ENCODE measurements at places on chromosomes 5 and 9.

DNA sequence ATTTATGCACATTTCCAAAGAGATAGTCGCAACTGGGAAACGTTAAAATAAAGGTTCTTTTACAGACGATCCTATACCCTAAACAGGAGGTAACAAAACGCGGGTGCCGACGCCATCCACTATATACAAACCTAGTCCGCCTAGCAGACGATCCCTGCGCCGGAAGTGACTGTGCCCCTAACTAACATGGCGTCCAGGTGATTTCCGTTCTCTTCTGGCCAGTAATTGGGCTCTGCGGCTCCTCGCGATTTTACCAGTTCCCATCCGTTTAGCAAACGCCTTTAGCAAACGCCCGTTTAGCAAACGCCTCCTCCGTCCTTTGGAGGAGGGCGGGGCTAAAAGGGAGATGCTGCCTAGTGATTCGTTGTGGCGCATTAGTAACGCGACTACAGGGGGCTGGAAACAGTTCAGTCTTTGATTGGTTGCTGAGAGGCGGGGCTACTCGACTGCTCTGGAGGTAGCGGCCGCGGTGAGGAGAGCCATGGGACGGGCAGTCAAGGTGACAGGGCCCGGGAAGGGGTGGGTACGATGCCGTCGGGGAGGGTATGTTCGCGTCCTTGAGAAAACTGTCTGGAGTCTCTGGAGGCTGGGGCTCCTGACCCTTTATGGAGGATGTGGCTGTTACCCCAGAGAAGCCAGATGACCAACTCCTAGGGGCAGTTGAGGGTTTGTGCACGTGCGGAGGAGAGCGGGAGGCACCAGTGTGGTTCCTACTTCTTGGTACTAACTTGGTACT is at the start of gene LYRM7:
TSS of gene LYRM7 (plus strand) at position 405 of the 736 bp plus-strand sequence. CDS start at position 482, 77 bp downstream.
- DNase-seq, result peak; percentile 94

GRCh38 chr9:32596096-32596865 is 23.3 kb upstream of the NDUFB6 start:
- DNase-seq, result no peak

DNA sequence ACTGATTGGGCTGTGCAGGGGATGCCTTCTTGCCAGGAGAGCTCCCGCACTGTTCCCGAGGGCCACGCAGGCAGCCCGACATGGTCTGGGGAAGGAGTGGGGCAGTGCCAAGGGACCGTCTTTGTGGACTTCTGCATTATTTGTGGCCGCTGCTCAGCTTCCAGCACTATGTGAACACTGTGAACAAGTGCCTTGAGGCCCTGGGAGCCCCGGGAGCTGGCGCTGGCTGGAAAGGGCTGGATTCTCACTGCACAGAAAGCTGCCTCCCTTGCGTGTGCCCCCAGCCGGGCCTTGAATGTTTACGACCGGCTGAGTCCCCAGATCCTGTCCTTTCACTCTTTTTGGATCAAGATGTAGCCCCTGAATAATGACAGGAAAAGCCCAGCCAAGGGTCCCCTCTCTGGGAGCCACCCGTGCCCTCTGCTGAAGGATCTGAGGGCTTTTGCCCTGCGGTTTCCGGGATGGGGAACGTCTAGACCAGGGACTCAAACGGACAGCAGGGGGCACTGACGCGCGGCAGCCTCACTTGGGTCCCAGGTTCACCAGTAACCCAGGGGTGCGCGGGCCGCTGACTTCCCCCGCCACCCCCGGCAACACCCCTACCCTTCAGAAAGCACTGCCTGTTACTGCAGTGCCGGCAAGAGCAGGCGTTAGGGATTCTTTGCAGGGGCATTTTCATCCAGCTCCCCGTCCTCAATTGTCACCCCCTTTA is 98.9 kb upstream of the FCN2 start:
- DNase-seq, result peak; percentile 27

DNA sequence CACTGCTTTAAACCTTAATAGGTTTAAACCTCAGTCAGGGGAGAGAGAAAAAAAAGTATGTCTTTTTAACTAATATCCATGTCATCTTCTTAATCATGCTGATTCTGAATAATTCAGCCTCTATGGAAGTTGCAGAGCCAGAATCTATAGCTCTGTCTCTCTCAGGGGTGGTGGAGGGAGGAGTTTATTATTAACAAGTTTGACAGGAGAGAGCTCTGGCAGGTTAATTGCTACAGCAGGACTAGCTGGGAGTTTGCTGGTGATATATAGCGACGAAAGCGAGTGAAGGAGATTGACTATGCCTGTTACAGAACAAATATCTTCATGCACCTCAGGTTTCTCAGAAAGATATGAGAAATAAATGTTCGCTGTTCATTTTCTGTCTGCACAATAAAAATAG is 586.4 kb downstream of the TLE4 start:
- DNase-seq, result no peak

DNA sequence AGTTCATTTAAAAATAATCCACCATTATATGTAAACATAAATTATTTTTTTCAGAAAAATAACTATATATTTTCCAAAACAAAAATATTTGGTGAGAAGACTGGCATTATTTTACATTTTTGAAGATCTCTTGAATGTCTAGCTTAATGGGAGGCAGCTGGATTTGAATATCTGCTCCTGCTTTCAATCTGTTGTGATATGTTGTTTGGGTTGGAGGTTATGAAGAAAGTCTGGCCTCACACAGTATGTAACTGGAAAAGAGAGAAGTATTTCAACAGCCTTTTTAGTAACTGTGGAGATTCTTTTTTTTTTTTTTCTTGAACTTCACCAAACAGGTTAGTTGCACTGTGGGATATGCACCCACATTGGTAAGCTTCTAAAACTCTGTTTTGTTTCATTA is 84.7 kb upstream of the SLIT3 start:
- no peak for DNase-seq

GRCh38 chr9:105858006-105858690 is 163.8 kb downstream of the TMEM38B start:
- no peak for DNase-seq

- DNase-seq, result no peak
These were observed 113.4 kb upstream of the CTSL start for GRCh38 chr9:87612536-87612935.
